ENCODE measurements at places on chromosomes 11 and 22.

- DNase-seq, result no peak
These were observed 5.9 kb upstream of the MRGPRF start for GRCh38 chr11:69018924-69019323.

DNA sequence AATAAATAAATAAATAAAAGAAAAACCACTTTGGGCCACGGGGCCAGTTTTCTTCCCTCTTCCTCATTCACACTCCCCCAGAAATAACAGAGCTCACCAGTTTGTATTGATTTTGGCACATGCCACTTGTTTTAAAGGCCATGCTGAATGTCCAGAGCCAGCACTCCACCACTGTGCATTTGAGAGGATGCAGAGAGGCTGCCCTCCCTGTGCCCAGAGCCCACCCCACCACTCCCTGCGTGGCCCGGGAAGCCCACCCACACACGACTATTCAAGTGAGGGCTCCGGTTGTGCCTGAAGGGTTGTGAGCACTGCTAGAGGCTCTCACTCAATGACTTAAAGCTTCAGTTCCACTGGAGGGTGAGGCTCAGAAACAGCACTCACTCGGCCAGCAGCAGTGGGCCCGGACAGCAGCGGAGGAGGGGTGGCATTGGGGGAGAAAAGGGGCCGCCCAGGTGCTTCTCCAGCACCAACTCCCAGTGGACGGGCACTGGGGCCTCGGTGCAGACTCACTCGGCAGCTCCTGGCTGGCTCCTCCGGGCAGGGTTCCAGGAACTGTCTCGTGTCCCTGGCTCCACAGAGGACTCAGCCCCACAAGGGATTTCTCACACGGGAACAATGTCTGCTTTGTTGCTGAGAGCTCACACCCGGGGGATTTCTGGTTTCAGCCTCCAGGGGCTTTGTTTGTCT, 112.7 kb downstream of the SHANK2 start:
- DNase-seq, result no peak

- no peak for DNase-seq
These were observed 393.7 kb downstream of the ETS1 start for GRCh38 chr11:128193615-128194014.

GRCh38 chr11:121563003-121563402, 110.2 kb upstream of the SORL1-AS1 start:
- DNase-seq, result no peak

DNA sequence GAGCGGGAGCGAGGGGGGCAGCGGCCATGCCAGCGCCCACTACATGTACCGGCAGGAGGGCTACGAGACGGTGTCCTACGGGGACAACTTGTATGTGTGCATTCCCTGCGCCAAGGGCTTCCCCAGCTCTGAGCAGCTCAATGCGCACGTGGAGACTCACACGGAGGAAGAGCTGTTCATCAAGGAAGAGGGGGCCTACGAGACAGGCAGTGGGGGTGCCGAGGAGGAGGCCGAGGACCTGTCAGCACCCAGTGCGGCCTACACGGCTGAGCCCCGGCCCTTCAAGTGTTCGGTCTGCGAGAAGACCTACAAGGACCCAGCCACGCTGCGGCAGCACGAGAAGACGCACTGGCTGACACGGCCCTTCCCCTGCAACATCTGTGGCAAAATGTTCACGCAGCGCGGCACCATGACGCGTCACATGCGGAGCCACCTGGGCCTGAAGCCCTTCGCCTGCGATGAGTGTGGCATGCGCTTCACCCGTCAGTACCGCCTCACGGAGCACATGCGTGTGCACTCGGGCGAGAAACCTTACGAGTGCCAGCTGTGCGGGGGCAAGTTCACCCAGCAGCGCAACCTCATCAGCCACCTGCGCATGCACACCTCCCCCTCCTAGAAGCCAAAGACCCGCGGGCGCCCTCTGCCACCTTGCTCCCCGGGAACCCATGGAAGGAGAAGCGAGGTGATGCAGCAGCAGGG, 20.9 kb upstream of the TMEM191C start:
- DNase-seq, result no peak

DNA sequence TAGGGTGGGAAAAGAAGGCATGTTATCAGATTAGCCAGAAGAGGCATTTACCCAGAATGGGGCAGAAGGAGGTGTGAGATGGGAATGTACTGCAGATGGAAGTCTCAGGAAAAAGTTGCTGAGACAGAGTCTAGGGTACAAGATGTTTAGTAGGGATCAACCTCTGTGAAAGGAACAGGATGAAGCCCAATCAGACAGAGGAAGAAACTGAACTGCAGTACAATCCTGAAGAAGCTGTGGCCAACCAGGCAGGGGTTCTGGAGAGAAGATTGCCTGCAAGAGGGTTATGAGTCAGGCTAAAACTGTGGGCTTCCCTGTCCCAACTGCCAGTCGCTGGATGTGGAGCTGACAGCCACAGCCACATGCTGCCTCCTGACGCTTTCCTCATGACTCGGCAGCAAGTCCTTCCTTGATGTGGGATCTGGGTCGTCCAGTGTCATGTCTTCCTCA, 64.0 kb downstream of the CWC15 start:
- DNase-seq, result no peak

DNA sequence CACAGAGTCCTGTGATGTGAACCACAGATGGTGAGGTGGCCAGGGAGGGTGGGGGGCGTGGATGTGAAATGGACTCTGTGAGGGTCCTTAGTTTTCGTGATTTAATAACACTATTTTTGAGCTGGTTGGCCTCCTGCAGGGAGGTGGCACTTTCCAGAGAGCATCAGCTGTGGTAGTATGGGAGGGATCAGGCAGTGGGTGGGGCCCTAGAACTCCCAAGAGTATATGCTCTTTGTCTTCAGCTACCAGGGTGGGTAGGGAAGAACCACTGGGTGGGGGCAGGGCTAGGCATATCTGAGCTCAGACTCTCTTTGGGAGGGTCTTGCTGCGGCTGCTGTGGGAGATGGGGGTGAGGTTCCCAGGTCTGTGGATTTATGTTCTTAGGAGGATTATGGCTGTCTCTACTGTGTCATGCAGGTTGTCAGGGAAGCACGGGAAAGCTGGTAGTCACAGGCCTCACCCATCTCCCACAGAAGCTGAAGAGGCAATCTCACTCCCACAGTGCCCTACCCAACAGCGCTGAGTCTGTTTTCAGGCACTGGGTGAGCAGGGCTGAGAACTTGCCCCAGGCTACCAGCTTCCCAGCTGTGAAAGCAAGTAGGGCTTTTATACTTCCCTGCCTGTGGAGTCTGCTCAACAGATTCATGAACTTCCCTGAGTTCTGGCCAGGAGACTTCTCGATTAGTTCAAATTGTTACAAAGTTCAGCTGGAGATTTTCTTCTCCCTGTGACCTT, 47.9 kb upstream of the SNX19 start:
- DNase-seq, result no peak

DNA sequence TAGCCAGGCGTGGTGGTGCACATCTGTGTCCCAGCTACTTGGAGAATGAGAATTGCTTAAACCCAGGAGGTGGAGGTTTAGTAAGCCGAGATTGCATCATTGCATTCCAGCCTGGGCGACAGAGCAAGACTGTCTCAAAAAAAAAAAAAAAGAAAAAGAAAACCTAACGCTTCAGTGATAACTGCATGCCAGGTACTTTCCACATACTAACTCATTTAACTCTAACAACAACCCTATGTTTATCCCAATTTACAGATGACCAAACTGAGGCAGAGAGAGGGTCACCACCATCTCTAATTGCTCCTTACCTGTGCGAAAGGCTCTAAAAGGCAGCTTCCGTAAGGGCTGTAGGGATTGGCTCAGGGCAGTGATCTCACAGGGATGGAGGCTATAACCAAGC, 11.6 kb downstream of the PISD start:
- no peak for DNase-seq

- no peak for DNase-seq
These were observed 49.6 kb downstream of the COMMD9 start for GRCh38 chr11:36239636-36240035.

DNA sequence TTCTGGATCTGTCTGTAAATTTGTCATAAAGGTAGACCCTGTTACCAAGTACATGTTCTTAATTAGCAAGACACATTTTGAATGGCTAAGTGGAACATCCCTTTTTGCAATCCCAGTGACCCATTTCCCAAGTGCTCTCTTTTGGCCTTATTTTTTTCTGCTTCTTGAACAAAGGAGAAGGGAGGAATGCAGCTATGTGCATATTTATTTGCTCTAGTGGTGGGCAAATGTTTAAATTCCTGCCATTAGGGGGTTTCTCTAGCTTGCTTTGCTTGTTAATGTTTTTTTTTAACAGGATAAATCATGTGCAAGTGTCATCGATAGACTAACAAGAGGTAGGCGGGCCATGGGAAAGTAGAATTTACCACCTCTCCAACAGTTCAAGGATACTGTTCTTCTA, 135.7 kb downstream of the COMMD9 start:
- no peak for DNase-seq

DNA sequence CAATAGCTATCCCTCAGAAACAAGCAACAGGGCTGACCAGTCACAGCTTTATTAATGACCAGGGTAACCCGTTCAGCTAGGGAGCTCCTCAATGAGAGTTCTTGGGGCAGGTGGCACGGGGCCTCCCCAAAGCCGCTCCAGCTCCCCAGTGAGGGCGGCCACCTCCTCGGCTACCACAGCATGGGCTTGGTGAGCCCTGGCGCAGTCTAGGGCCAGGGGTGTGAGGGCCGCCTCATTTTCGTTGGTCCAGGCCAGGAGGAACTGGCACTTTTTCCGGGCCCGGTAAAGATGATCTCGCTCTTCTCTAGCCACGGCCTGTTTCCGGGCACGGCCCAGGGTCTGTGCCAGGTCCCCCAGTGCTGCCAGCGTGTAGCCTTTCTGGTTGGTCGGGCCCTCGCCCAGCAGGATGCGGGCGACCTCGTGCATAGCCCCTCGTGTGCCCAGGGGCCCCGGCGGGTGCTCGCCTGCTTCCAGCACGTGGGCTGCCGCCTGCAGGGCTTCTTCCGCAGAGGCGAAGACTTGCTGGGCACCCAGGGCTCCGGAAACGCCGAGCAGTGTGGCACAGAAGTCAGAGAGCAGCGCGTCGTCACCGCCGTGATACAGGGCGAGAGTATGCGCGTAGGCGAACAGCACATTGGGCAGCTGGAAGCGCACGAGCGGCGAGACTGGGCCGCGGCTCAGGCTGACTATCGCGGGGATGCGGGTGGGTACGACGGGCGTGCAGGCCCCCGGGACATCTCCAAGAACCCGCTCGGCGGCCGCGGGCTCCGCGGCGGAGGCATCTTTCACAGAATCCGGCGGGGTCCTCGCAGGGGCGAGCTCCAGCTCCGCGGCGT, 913 bp downstream of the ZNHIT2 start:
- peak; percentile 55 for DNase-seq

DNA sequence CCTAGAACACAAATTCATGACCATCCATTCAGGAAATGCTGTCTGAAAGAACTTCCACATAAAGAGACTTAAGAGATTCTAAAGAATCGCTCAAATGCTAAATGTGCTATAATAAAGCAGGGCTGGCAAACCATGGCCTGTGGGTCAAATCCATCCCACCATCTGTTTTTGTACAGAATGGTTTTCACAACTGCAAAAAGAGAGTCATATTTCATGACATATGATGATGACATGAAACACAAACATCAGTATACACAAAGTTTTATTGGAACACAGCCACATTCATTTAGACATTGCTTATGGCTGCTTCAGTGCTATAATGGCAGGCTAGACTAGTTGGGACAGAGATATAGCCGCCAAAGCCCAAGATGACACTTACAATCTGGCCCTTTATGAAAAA, 85.1 kb downstream of the RRAS2 start:
- no peak for DNase-seq

GRCh38 chr11:45670386-45671135, 5.1 kb upstream of the CHST1 start:
- DNase-seq, result no peak

GRCh38 chr11:4433856-4434255, 15.2 kb upstream of the OR52K2 start:
- no peak for DNase-seq

GRCh38 chr22:49953680-49954344, 6.8 kb upstream of the PIM3 start:
- no peak for DNase-seq

GRCh38 chr11:67032830-67033551, 10.1 kb downstream of the SYT12 start:
- no peak for DNase-seq

- DNase-seq, result no peak
These were observed 14.7 kb upstream of the APOBEC3A start for GRCh38 chr22:38942702-38943101.

- peak; percentile 46 for DNase-seq
These were observed 52.5 kb upstream of the CLDN5 start for GRCh38 chr22:19576460-19577421.

DNA sequence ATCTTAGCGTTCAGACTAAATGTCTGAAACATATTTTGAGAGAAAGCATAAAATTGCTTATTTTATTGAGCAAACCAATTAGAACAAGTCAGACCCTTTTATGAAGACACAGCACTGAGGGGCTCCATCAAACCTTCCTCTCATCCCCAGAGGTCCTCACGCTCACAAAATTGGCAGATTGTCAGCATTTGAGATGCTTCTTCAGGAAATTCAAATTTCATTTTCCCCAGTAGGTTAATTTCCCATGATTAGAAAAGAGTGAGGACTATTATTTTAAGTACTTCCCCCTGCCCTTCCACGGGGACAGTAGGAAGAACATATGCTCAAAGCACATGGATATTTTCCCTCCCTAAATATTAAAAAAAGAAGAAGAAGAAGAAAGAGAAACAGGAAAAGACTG, 851.8 kb downstream of the BRD1 start:
- DNase-seq, result no peak

DNA sequence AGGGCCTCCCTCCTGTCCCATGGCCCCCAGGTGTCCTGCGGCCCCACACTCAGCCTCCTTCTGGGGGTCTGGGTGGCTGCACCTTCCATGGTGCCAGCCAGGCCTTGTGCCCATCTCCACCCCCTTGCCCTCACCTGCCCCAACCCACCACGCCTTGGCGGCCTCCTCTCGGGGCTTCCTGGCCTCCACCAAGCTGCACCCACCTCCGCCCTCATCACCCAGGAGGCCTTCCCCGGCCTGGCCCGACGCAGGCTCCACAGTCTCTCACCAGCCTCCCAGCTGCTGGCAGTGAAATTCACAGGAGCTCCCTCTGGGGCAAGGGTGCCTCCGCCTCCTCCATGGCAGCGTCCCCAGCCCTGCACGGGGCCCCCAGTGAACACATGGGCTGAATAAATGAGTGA, 35.9 kb upstream of the WNT7B start:
- peak; percentile 13 for DNase-seq

- DNase-seq, result no peak
These were observed 49.0 kb upstream of the FGF3 start for GRCh38 chr11:69868006-69868810.

- peak; percentile 34 for DNase-seq
These were observed 592 bp downstream of the EEF1G start for GRCh38 chr11:62573006-62573591.

- no peak for DNase-seq
These were observed 76.4 kb downstream of the YAP1 start for GRCh38 chr11:102186551-102187191.

- no peak for DNase-seq
These were observed 38.8 kb downstream of the PTPRJ start for GRCh38 chr11:48019217-48019584.
